Stimulated activated CD4-positive, alpha-beta T cell treated with anti-CD3 and anti-CD28 coated beads, Interleukin-15, amount 100 ng/mL, for 48 hours (primary cell): ENCODE measurements at places on chromosomes 1 and 21.

GRCh38 chr1:16119926-16120325 lies 35.9 kb downstream of the EPHA2 start:
- no peak for DNase-seq

DNA sequence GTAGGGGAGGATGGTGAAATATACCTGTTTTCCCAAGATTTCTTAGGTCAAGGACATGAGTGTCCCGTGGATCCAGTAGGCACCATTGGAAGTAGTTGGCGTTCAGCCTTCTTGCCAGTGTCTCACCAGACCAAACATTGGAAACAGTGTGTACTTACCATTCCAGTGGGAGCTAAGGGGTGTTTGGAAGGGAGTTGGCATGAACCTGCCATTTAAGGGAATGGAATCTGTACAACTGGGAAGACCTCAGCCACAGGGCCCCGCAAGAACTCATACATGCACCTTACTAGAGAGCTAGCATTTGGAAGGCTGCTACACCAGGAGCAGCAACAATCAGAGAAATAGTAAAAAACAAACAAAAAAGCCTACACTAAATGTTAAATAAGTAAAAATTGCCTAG lies 12.7 kb downstream of the ATP5PF start:
- no peak for DNase-seq

- no peak for DNase-seq
Measured at GRCh38 chr1:45448357-45448756, 42.6 kb downstream of the TESK2 start.

DNA sequence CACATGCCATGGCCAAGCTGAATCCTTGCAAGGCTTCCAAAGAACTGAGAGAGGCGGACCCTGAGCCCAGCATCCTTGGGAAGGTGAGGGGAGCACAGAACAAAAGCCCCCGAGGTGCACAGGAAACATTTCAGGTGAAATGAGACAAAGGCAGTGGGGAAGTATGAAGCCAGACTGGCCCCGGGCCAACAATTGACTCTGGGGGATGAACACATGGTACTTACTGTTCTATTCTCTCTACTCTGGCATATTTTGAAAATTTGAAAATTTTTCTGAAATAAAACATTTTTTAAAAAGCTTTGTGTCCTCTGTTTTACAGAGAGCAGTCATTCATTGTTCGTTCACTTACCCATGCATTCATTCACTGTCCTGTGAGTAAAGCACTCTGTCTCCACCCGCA lies 77.7 kb downstream of the GRIK3 start:
- no peak for DNase-seq

GRCh38 chr1:161420763-161421455 lies 53.2 kb upstream of the CFAP126 start:
- DNase-seq: no peak

DNA sequence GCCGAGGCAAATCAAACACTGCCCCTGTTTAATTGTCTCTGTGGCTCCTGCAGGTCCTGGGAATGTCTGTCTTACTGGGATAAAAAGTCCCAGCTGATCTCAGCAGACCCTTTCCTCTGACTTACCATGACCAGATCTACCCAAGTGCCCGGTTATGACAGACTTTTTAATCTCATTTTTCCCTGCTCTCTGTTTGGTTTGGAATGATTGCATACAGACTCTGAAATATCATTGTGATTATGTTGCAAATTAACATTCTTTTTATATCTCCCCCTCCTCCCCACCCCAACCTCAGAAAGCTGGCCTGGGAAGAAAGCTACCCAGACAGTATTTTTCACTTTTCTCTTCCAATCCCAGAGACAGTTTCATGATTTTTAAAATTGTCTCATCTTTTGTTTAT lies 16.3 kb downstream of the RAB7B start:
- DNase-seq: no peak

DNA sequence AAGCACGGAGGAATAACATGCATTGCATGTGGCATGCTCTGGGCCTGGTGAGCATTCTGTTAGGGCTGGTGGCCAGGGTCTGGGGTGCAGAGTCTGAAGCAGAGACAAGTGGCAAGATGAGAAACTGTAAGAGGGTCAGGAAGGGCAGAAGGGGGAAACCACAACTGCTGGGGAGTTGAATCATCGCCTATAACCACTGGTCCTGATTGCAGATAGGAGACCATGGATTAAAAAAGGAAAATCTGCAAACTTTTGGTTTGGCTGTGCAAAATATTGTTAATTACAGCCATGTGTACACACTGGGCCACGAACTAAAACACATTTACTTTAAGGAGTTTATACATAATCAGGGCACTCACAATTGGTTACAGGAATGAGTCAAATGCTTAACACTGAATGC lies 76.6 kb downstream of the TGFBR3 start:
- DNase-seq: no peak

DNA sequence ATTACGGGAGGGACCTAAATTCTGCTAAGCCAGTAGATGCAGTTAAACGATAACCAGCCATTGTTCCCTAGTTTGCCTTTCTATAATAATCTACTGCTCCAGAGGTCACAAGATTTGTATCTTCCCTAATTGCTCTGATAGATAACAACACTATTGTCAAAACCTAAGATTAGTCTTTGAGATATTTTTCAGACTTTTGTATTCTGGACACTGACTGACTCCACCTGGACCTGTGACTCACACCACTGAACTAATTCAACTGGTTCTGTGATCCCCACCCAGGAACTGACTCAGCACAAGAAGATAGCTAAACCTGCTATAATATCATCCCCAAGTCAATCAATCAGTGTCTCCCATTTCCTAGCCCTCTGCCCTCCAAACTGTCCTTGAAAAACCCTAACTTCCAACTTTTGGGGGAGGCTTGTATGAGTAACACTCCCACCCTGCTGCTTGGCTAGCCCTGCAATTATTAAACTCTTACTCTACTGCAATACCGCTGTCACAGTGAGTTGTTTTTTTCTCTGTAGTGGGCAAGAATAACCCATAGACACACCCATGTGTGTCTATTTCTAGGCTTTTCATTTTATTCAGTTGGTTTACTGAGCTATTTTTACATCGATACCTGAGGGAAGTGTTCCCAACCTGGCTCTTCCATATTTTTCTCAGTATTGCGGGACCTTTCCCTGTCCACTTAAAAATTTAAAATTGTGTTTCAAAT lies 11.2 kb downstream of the KIFAP3 start:
- DNase-seq: no peak
